ENCODE measurements at places on chromosomes 6 and 20. TPM values are rescaled to one million over a fixed set of nuclear protein-coding genes. Genes with fewer than 3 reads are reported as not detected.
A peak's percentile ranks its signal among the peaks of the same experiment; 100 is the strongest.

- peaks cover 36% of the 10 kb centered on the region for H3K4me1 ChIP-seq
- H3K4me3 ChIP-seq = no peak overlapping the region
- H3K27ac ChIP-seq = no peak overlapping the region
- peaks cover 7% of the 10 kb centered on the region for H3K36me3 ChIP-seq
Observed at GRCh38 chr6:3406891-3407809, 49.7 kb downstream of the SLC22A23 start.

- H3K27ac ChIP-seq = no peak overlapping the region
- H3K4me1 ChIP-seq = peaks cover 13% of the 10 kb centered on the region
- DNase-seq = no peak
Observed at GRCh38 chr6:47103931-47104330, 61.8 kb upstream of the ADGRF1 start.

PEX6 gene
- 32.3 TPM for total RNA-seq

RFX6 gene
- 3.8 TPM for total RNA-seq

TMC2 gene
- 0.07 TPM for total RNA-seq

DNA sequence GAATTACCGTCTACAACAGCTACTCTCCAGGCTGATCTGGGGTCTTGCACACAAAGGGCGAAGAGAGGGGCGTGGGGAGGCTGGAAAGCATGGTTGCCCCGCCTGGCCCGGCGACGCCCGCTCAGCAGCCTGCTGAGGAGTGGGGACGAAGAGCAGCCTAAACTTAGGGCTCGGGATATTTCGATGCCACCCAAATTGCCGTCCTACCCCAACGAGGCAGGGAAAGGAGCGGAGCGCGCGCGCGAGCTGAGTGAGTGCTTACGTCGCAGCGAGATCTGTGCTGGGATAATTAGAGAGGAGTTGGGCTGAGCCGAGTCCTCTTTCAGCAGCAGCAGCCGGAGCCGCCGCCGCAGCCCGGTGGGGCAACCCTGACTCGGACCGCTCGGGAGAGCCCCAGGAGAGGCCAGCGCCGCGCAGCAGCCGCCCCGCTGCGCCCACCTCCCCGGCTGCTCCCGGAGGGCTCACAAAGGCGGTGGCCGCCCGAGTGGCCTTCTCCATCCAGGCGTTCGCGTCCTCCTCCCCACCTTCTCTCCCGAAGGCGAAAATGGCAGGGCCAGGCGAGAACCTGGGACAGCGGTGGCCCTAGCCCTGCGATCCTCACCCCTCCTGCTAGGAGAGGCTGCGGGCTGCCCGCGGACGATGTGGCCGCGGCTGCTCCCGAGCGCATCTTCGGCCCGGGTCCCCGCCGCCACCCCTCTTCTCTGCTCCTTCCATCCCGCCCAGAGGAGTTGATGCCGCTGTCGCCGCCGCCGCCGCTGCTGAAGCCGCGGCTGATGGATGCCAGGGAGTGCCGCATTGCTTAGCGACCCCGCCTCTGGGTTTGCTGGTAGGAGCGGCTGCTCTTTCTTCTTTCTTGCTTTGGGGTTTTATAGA is at the start of gene CLVS2:
Gene CLVS2 (plus strand): TSS at position 315 of the 873 bp plus-strand sequence. CDS start 1,543 bp downstream, outside the sequence.
- no peaks in the 10 kb centered on the region for H3K36me3 ChIP-seq
- no peak within 1 kb of the TSS for H3K27ac ChIP-seq
- peaks cover 92% of the 10 kb centered on the region for H3K27me3 ChIP-seq
- peaks cover 13% of the 10 kb centered on the region for H3K4me1 ChIP-seq
- DNase-seq = peak; percentile 58

HSPA1L gene
- 1.7 TPM for total RNA-seq

DNA sequence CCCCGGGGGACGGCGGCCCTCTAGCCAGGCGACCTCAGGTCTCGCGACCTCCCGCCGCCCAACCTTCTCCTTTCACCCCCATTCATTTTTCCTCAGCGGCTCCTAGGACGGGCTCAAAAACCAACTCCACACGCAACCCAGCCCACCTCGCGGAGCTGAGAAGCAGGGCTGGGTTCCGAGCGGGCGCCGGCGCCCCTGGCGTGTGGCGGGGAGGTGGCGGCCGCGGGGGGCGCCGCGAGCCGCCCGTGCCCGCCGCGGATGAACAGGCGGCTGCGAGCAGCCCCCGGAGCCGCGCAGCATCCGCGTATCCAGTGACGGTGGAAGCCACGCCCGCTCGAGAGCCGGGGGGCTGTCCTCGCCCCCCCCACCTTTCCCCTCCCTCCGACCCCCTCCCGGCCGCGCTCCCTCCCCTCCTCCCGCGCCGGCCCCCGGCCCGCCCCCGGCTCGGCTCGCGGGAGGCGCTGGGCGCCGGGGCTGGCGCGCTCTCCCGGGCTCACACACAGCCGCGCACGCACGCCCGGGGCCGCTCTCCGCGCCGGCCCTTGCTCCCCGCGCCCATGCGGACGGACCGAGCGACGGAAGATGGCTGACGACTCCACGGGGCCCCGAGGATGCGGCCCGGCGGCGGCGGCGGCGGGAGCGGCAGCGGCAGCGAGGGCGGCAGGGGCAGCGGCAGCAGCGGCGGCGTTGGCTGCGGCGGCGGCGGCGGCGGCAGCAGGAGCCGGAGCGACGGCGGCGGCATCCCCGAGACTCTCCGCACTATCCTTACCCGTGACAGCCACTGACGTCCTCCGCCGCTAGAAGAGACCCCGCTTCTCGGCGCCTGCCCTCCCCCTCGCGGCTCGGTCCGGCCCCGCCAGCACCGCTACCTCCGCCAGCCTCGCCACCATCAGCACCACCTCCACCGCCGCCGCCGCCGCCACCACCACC is at the start of gene SOBP:
Gene SOBP (plus strand): TSS at position 482 of the 930 bp plus-strand sequence. CDS start 500 bp downstream, outside the sequence.
- peaks cover 25% of the 10 kb centered on the region for H3K4me1 ChIP-seq
- no peaks in the 10 kb centered on the region for H3K36me3 ChIP-seq
- peaks cover 61% of the 10 kb centered on the region for H3K27me3 ChIP-seq
- DNase-seq = peak; percentile 64
- peak within 1 kb of the TSS; percentile 78 for H3K4me3 ChIP-seq

DNA sequence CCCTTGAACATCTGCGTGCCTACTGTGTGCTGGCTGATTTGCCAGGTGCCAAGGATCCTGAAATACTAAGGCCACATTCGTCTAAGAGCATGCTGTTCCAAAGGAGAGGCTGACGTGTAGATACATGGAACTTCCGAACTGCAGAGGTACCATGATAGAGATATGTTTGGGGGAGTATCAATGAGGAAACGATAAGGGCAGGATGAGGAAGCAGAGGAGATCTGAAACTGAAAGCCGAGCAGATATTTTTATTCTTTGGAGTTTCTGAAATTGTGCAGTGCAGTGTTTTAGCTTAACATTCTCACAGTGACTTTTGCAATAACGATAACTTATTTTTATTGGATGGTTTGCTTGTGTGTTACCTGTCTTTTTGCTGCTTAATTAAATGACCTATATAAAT is 24.3 kb downstream of the BMP6 start:
- H3K4me3 ChIP-seq = no peak overlapping the region
- no peaks in the 10 kb centered on the region for H3K36me3 ChIP-seq
- peaks cover 54% of the 10 kb centered on the region for H3K27me3 ChIP-seq

DNA sequence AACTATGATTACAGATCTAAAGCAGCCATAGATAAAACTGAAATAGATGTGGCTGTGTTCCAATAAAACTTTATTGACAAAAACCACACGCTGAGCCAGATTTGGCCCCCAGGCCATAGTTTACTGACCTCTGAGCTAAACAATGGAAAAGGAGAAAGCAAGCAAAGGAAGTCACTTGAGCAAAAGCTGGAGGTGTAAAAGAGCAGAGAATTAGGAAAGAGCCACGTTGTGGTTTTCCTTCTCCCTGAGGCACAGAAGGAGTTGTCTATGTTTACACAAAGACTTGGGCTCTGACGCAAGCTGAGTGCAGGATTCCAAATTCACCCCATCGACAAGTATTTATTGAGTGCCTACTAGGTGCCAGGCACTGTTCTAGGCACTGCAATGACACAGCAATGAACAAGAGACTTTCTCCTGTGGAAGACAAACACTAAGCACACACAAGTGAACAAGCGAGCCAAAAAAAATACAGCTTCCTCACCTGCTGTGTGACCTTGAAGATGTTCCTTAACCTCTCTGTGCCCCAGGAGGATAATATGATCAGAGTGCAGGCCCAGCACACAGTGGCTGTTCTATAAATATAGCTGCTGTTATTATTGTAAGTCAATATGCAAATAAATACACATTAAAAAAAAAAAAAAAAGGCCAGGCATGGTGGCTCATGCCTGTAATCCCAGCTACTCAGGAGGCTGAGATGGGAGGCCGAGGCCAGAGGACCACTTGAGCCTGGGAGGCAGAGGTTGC is 75.4 kb upstream of the PTPN1 start:
- no peak overlapping the region for H3K4me3 ChIP-seq
- H3K36me3 ChIP-seq = no peaks in the 10 kb centered on the region
- no peak for DNase-seq
- no peaks in the 10 kb centered on the region for H3K27me3 ChIP-seq
- H3K27ac ChIP-seq = no peak overlapping the region
- H3K4me1 ChIP-seq = peaks cover 10% of the 10 kb centered on the region
